ENCODE measurements at places on chromosomes 2 and 18.

- DNase-seq = no peak
Measured at GRCh38 chr2:237942513-237942899, 24.3 kb upstream of the UBE2F start.

GRCh38 chr2:94979406-94980375 is 45.8 kb upstream of the MAL start:
- no peak for DNase-seq

- DNase-seq = no peak
Measured at GRCh38 chr2:232887171-232887850, 17.2 kb downstream of the SNORC start.

DNA sequence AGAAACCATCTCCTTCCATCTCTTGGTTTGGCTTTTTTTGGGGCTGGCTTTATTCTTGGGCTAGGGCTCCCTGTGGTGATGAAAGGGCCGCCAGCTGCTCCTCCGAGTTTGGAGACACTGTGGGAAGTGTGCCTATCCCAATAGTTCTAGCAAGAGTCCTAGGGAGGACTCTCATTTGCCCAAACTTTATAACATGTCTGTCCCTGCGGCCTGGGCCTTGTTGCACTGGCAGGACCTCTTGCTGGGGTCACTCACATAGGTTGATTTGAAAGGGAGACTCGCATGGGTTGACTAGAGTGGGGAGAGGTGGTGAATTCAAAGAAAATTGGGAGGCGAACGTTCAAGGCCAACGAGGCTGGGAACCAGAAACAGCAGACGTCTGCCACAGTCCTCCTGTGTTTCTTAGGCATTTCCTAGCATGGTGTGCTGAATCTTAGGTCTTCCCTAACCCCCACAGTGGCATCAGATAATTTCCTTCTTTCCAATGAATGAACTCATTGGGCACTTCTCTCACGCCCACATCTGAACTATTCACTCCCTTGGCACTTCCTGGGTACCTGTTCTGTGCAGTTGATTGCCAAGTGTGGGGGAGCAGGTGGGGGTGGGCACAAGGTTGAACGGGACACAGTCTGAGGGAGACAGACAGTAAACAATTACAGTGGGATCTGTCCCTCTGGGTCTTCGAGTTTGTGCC is 26.8 kb downstream of the NIFK start:
- DNase-seq = no peak

DNA sequence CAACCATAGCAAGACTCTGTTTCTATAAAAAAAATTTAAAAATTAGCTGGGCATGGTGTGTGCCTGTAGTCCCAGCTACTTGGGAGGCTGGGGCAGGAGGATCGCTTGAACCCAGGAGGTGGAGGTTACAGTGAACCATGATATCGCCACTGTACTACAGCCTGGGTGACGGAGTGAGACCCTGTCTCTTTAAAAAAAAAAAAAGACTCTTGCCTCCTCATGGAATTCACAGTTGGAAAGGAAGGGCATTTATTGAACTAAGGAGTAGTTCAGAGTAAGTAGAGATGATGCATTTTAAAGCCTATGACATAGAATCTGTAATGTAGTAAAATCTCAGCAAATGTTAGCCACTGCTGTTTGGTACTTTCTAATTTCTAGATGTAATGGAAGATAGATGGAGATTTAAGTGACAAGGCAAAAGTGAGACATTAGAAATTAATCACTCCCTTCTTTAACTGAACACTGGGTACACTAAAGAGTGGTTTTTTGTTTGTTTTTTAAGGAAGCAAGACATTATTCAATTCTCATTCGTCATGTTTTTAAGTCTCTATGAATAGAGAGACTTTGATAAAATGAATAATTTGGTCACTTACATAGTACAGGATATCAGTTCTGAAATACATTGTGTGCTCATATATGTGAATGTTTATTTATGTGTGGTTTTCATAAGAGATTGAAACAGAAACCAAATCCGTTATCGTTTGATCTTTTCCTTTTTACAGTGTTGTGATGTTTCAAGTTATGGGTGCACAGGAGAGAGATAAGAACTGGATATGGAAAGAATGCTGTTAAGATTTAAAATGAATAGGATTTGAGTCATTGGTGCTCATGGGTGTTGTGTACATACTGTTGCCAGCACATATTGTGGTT is 186.1 kb upstream of the STON1 start:
- DNase-seq = no peak

DNA sequence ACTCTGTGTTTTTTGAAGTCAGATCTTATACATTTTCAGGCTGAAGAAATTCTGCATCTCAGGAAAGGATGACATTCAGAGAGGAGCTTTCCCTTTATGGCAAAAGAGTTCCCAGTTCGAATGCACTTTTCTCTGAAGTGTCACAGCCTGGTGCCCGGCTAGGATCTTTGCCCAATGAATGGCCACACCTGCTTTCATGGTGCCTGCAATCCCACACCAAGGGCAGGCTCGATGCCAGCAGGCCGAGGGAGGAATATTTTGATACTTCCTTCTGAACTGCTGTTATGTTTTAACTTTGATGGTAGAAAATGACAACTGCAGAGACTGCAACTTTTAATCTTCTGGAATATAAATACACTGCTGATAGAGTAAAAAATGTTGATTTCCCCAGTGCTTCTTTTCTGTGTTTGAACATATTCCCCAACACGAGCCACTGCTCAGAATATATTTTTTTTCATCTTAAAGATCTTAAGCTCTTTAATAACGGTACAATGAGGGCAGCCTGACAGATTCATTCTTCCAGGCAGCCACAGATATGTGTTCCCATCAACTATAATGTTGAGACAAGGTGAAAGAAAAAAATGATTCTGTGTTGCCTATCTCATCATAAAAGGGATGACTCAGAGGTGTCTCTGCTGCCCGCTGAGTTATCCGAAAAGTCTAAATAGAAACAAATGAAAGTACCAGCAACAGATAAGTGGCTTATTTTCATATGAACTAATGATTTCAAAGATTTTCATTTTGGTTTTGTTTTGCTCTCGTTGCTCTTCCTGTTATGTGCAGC is 848.5 kb downstream of the DCDC2C start:
- DNase-seq = no peak

DNA sequence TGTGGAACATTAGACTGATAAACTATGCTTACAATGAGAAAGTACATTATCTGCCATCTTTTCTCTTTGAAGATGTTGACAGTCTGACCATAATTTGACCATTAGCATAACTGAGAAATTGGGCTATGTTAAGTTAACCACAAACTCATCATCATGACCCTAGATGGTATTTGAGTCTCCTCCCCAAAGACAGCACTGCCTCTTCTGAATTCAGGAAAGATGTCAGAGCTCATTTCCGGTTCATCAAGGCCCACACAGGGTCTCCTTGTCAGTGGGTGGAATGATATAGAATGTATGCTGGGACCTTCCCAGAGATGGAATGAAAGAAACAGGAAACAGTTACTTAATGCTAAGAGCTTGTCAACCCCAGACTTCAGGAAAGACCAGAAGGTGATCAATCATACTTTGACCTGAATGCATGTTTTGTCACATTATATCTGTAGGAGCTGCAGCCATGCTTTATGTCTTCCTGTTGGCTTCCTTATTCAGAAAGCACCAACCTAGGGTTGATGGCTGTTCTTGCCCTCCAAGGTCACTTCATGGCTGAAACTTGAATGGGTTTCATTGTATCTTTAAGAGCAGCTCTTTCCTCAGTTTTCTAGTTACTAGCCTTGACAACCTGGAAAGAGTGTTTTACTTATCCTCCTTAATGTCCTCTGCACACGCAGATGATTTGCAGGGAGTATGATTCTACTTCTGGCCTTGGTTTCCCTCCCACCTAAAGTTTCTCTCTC is 99.1 kb upstream of the NEUROD1 start:
- DNase-seq = no peak

GRCh38 chr18:49560624-49561288 is 1.1 kb upstream of the LIPG start:
- DNase-seq = no peak

GRCh38 chr2:18540872-18541271 is 19.6 kb downstream of the RDH14 start:
- no peak for DNase-seq
